ENCODE measurements at places on chromosomes 7 and 10. TPM values are rescaled to one million over a fixed set of nuclear protein-coding genes. Genes with fewer than 3 reads are reported as not detected.

The TSPAN12 gene
- polyA plus RNA-seq: 154 TPM

The PON1 gene
- 0.39 TPM for polyA plus RNA-seq

The SPAM1 gene
- not detected for polyA plus RNA-seq

The MYO1G gene
- 0.90 TPM for polyA plus RNA-seq

The ZC3HAV1L gene
- polyA plus RNA-seq: 24.9 TPM

The FZD8 gene
- polyA plus RNA-seq: 15.0 TPM

The HMX2 gene
- not detected for polyA plus RNA-seq

The PSTK gene
- 8.7 TPM for polyA plus RNA-seq

The OR2A14 gene
- not detected for polyA plus RNA-seq

The TRIM50 gene
- polyA plus RNA-seq: not detected

The SPRN gene
- polyA plus RNA-seq: 4.1 TPM

The TCF7L2 gene
- 48.8 TPM for polyA plus RNA-seq

The TMEM196 gene
- not detected for polyA plus RNA-seq

The KCND2 gene
- polyA plus RNA-seq: 1.8 TPM

All from left renal pelvis (tissue), 4 donors.